ENCODE measurements at places on chromosomes 16 and 17. TPM values are rescaled to one million over a fixed set of nuclear protein-coding genes. Genes with fewer than 3 reads are reported as not detected.

The MYH13 gene
- not detected for total RNA-seq

DNA sequence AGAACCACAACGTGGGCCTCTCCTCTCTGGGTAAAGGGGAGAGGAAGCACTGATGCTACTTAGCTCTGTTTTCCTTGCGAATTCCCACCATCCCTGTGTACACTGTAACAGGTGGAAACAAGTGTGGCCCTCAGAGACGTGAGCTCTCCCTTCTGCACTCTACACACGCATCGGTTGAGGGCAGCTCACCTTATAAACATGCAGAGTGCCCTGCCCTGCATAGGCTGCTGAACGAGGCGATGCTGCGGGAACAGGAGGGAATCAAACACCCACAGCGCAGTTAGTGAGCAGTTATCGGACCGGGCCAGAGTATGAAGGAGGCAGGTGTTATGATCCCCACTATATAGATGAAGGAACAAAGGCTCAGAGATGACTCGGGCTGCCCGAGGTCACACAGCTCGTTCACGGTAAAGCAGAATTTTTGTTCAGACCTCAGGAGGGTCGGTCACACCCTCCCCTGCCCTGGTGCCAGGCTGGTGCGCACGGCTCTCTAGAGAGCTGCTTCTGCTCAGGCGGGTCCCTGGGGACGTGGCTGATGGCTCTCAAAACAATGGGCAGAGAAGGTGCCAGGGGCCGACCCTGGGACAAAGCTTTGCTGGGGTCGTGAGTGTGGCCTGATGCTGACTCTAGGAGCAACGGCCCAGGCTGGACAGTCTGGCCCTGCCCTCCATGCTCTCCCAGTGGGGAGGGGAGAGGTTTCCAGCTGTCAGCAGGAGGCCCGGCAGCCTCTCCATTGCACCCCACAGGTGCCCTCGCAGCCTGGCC is 68.5 kb downstream of the RPH3AL start:
- DNase-seq, result no peak
- H3K36me3 ChIP-seq, result no peaks in the 10 kb centered on the region
- no peak overlapping the region for H3K4me3 ChIP-seq
- H3K27ac ChIP-seq, result no peak overlapping the region
- no peaks in the 10 kb centered on the region for H3K27me3 ChIP-seq

GRCh38 chr17:48478224-48479013 is 48.4 kb upstream of the SKAP1 start:
- DNase-seq, result no peak
- no peaks in the 10 kb centered on the region for H3K4me1 ChIP-seq
- no peaks in the 10 kb centered on the region for H3K36me3 ChIP-seq
- H3K4me3 ChIP-seq, result no peak overlapping the region
- H3K27ac ChIP-seq, result no peak overlapping the region

DNA sequence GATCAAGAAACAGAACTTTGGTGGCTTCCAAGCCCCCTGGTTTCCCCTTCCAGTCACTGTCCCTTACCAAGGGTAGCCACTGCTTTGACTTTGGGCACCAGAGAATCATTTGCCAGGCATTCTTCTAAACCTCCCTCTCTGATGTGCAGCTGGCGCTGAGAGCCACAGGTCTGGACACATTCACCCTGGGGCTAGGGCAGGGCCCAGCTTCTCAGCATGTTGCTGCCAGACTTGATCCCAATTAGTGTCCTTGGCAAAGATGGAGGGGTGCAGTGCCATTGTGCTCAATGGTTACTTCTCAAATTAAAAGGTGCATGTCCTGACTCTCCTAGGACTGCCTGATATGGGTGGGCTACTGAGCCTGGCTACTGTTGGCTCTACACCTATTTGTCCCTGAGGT is 7.6 kb upstream of the SLC47A2 start:
- no peak for DNase-seq
- no peak overlapping the region for H3K27ac ChIP-seq
- H3K36me3 ChIP-seq, result no peaks in the 10 kb centered on the region
- no peak overlapping the region for H3K4me3 ChIP-seq

GRCh38 chr16:914440-914839 is 56.3 kb downstream of the LMF1 start:
- H3K27me3 ChIP-seq, result no peaks in the 10 kb centered on the region
- H3K4me1 ChIP-seq, result no peaks in the 10 kb centered on the region
- H3K27ac ChIP-seq, result no peak overlapping the region
- H3K36me3 ChIP-seq, result no peaks in the 10 kb centered on the region
- H3K4me3 ChIP-seq, result no peak overlapping the region

DNA sequence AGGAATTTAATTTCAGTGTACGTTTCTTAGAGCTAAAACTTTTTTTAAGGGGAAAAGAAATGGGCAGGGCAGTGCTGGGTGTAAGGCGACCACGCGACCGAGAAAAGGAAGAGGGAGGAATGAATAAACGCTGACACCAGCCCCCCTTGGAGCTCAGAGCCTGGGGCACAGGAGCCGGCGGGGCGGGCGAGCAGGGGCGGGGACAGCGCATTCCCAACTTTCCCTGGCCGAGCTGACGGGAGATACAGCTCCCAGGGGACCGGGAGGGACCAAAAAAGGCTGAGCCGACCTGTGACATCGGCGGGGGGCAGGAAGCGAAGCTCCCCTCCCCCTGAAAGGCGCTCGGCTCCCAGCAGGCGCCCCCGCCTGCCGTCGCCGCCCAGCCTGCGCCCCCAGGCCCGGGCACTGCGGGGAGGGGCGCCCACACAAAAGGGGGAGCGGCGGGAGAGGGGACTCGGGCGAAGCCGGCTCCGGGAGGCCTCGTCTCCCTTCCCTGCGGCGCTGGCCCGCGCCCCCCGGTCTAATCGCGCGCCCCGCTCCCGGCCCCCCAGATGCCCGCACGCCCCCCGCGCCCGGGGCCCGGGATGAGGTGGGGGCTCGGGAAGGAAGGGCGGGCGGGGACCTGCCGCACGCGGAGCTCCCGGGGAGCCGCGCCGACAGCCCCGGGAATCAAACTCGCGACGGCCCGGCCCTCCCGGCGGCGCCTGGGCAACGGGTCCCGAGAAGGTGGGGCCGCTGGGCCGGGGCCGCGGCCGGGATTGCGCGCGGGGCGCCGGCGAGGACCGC is 622 bp downstream of the CUEDC1 start:
- peak; percentile 95 for DNase-seq
- H3K36me3 ChIP-seq, result no peaks in the 10 kb centered on the region

DNA sequence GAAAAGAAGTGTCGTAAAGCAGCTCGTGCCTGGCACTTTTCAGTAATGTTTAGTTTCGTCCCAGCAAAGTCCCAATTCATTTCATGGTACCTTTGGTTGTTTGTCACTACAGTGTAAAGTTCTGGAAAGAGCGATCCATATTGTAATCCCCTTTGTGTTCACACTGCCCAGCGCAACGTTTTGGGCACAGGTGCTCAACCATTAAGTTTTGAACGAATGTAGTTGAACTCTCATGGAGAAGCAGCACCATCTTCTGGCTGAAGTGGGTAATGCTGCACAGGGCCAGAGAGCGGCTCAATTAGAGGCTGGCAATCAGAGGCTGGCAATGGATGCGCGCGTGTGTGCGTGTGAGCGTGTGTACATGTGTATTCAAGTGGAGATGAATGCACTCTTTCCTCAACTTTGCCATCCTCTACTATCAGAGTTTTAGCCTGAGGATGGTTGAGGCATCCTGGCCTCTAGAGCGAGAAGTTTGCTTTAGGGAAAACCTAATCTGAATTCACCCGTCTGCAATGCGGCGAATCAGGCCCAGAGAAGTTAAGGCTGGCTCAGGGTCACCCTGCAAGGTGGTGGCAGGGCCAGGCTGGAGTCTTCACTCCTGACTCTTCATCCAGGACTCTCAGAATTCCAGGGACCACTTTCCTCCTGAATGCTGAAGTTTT is 29.9 kb downstream of the DYNLL2 start:
- peak; percentile 83 for DNase-seq
- no peak overlapping the region for H3K27ac ChIP-seq
- no peaks in the 10 kb centered on the region for H3K4me1 ChIP-seq
- H3K27me3 ChIP-seq, result no peaks in the 10 kb centered on the region
- no peak overlapping the region for H3K4me3 ChIP-seq

The RAMP2 gene
- total RNA-seq, result 3.8 TPM
